ENCODE measurements at places on chromosomes 2 and 18.

DNA sequence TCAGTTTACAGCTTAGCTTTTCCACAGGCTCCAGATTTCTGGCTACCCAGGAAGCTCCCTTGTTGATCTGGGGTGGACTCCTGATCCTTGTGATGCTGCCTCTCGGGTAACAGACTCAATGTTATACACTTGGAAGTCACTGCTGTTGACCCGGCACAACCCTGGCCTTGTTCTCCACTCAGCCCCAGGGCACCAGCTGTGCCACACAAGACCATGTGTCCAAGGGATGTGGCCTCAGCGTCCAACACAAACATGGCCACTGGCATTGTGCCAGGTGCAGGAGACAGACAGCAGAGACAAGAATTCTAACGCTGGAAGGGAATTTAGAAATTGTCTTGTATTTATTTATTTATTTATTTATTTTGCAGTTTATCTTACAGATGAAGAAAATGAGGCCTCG is 39.0 kb upstream of the PPP4R1 start:
- DNase-seq, result peak; percentile 11

DNA sequence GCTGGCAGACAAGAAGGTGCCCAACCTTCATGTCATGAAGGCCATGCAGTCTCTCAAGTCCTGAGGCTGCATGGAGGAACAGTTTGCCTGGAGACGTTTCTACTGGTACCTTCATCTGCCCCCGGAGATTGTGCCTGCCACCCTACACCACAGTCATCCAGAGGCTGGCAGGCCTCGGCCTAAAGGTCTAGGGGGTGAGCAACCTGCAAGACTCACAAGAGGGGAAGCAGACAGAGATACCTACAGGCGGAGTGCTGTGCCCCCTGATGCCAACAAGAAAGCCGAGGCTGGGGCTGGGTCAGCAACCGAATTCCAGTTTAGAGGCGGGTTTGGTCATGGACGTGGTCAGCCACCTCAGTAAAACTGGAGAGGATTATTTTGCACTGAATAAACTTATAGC is 12.0 kb upstream of the SERTAD2 start:
- no peak for DNase-seq

DNA sequence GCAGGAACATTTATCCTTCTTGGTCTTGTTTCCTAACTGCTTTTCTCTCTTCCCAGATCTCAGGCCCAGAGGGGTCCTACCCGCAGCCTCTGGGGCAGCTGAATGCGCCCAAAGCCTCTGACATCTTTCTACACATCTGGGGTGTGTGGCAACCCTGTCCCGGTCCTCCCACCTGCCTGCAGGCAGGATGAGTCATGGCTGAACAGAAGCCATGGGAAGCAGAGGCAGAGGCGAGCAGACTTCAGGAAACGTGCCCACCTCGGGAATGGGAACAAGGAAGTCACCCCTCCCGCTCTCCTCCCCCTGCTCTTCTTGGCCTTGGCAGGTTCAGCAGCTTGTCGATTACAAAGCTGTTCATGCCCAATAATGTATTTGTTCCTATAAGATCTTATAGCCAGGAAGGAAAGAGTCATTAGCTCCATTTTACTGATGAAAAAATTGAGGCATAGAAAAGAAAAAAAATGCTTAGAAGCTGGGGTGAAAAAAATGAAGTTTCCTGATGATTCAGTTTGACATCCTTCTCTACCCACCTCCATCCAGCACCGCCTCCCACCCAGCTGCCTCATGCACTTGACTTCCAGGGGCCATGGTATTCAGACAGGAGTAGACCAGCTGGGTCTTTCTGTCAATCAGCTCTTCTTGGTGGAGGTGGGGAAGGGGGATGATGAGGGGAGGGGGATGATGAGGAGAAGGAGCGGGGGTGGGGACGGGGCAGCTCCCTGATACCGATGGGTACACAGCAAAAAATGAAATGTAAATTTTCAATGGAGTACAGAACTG is 10.4 kb upstream of the KCNF1 start:
- DNase-seq, result no peak

DNA sequence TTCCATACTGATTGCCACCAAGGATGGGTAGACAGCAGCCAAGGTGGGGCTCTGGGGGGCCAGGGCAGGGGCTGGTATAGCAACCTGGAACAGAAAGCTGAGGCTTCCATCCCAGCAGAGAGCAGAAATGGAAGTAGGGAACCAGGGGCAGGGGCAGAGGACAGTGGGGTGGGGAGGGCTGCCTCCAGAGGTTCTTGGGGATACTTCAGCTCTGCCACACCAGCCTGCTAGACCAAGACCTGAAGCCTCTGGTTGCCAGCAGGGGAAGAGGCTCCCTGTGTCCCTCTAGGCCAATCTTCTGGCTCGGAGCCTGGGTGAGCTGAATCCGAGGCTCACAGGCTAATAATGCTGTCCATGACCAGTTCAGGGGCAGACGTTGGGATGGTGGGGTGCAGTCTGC is 329.0 kb downstream of the DYSF start:
- DNase-seq, result no peak

DNA sequence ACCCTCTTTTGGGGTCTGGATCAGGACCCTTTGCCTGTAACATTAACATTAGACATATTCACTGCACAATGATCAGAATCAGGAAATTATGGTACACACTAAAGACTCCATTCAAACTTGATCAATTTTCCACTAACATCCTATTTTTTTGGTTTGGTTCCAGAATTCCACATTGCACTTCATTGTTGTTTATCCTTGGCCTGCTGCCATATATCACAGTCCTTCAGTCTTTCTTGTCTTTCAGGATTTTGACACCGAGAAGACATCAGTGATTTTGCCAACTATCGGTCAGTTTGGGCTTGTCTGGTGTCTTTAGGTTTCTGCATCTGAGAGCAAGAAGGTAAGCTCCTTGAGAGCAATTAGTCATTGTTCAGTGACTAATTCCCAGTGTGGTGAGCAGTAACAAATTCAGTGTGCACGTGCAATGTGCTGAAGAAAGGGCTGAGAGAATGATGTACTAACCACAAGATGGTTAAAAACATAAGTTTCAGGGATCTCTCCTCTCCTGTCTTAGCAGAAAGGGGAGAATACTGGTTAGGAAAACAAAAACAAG is 23.5 kb downstream of the MARCHF4 start:
- no peak for DNase-seq

- no peak for DNase-seq
Observed at GRCh38 chr2:51231071-51231470, 199.1 kb upstream of the NRXN1 start.

DNA sequence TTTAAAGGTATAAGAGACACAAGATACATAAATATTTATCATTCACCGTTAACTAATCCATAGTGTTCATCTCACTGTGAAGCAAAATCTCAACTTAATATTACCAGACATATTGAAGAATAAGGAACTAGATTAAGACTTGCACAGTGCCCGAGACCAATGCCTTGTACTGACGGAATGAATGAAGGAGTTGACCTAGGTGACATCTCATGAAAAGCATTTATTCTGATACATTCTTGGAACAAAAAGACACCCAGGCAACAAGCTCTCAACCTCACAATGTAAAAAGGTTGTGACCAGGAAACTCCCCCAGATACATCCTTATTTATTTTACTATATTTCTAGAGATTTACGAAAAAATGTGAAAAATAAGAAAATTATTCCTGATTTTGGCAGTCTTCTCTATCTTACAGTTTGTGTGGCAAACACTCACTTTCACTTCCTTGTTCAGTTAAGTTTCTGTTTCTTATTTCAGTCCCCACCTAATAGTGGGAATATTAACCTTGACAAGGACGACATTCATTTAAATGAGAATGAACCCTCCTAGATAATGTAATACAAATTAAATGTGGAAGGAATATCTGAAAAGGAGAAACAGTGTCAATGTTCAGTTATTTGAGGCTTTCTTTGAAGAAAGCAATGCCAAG is 28.4 kb downstream of the M1AP start:
- DNase-seq, result no peak

DNA sequence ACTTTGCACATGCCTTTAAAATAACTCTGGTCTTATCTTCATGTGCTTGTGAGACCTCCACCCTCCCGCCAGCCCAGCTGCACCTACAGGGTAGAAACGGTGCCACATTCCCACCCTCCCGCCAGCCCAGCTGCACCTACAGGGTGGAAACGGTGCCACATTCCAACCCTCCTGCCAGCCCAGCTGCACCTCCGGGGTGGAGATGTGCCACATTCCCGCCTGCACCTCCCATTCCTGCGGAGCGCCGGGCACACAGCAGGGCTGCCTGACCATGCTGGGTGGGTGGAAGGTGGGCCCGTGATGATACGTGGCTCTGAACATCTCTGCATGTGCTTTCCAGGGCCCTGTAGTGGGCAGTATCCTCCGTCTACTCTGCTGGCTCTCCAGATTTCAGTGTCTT is 243.7 kb upstream of the PXDN start:
- no peak for DNase-seq

Measured in tibial nerve (tissue), 4 donors.